ENCODE measurements at places on chromosomes 16 and 17.
A peak's percentile ranks its signal among the peaks of the same experiment; 100 is the strongest.

DNA sequence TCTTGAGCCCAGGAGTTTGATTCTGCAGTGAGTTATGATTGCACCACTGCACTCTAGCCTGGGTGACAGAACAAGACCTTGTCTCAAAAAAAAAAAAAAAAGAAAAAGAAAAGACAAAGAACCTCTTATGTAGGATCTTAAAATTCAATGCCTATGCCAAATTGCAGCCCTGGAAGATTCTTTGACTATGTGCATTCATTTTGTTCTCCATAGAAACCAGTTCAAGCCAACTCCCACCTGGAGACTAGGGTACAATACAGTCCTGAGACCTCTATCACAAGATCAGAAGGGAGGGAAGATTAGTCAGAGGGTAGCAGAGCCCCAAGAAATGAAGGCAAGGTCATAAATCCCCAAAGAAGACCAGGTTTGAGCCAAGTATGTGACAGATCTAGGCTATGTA lies 90.6 kb upstream of the HAS3 start:
- DNase-seq: no peak

GRCh38 chr16:25988882-25989281 lies 297.1 kb downstream of the HS3ST4 start:
- no peak for DNase-seq

- no peak for DNase-seq
Observed at GRCh38 chr17:82939621-82940135, 99.9 kb upstream of the ZNF750 start.

DNA sequence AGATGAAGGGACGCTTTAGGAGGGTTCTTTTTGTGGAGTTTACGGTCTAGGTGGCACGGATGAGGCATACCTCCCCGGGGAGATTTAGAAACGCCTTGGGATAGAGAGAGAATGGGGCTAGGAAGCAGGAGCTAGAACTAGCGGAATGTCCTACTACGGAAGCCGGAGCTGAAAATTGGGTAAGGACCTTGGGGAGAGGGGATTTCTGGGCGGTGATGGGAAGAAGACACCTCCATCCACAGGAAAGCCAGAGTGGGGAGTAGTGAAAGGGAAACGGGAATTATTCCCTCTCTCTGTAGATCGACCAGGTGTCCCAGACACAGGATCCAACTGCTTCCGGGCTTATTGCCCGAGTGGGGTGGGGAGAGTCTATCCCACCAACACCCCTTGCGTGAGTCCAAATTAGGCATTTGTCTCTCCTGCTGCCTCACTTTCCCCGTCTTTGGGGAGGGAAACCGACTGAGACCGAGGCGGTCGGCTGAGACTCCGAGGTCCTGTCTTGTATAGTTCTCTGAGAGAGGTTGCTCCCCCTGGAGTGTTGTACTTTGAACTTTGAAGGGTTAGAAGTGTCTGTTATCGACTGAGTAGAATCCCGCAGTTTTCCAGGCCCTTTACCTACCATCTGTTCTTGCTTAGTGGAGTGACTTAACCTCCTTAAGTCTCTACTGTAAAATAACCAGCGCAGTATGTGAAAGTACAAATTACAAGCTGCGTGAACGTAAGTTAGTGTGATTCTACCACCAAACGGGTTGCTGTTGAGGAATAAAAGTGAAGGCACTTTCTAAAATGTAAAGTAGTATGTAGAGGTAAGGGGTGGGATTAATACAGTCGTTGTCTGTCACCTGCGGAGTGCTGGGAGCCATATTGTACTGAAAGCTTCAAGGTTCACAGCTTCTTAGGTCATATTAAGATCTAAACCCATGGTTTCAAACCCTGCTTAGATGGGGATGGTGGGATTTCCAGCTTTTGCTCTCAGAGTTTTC lies 1.0 kb downstream of the RSPRY1 start:
- DNase-seq: peak; percentile 37
